ENCODE measurements at places on chromosomes 11 and 22.
A peak's percentile ranks its signal among the peaks of the same experiment; 100 is the strongest.

GRCh38 chr11:508956-509355 is 1.9 kb upstream of the RNH1 start:
- DNase-seq, result no peak

GRCh38 chr11:99352642-99353041 is 331.9 kb downstream of the CNTN5 start:
- DNase-seq, result no peak

GRCh38 chr11:31690041-31690440 is 121.1 kb downstream of the PAX6 start:
- no peak for DNase-seq

DNA sequence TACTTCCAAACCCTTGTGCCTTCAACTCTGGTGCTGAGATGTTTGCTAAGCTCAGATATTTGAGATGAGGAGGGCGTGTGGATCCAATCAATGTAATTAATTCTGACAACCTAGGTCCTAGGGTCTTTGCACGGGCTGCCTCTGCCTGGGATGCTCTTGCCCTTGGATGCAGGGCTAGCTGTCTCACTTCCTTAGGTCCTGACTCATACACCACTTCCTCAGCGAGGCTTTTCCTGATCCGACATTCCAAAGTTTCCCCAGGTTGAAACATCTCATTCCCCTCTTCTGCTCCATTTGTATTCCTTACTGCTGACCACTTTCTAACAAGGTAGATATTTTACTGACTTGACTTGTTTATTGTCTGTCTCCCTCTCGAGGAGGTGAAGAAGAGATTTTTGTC is 43.0 kb upstream of the NTM start:
- DNase-seq, result no peak

- no peak for DNase-seq
Observed at GRCh38 chr11:17496406-17496805, 19.8 kb upstream of the ABCC8 start.

- DNase-seq, result no peak
Observed at GRCh38 chr22:37479196-37479595, 7.0 kb downstream of the MFNG start.

DNA sequence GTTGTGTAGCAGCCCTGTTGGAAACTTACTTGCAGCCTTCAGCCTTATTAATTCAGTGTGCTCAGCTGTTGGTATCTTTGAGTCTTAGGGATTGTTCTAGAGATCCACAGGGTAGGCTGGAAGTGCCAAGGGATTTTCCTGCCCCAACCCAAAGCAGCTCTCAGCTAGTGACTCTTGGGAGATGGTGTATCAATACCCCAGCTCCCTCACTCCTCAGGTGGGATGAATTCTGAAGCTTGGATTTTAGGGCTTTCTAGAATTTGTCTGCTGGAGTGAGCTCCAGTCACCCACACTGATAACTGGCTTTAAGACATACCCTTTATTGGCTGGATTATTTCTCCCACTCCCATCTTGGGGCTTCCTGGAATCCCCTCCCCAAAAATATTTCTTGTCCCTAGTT is 493.0 kb downstream of the MN1 start:
- no peak for DNase-seq

GRCh38 chr11:35145271-35145670 is 6.3 kb downstream of the CD44 start:
- peak; percentile 65 for DNase-seq

- DNase-seq, result no peak
Observed at GRCh38 chr22:45476814-45477213, 25.9 kb upstream of the FBLN1 start.

- DNase-seq, result no peak
Observed at GRCh38 chr11:77656362-77656761, 18.8 kb upstream of the CLNS1A start.

GRCh38 chr11:100808904-100809491 is 121.9 kb downstream of the ARHGAP42 start:
- DNase-seq, result no peak

GRCh38 chr11:2380807-2381350 is 3.8 kb downstream of the CD81 start:
- no peak for DNase-seq

DNA sequence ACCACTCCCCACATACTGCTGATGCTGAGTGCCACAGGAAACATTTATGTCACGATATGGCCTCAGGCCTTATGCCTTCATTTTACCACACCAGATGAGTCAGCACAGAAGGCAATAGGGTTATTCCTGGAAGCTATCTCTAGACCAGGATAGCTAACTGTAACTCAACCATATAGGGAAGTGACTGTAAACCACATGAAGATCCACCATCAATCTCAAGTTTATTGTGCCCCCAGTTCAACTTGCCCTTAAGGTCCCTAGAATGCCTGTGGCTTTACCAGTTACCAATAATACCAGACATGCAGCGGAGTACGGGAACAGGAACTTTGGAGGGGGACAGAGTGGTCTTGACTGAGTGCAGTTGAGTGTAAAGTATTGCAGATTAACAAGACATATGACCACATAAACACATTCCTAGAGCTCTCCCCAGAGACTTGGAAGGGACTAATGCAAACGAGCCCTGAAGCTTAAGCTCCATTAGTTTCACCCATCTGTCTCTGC is 180.9 kb downstream of the KIF18A start:
- DNase-seq, result no peak

DNA sequence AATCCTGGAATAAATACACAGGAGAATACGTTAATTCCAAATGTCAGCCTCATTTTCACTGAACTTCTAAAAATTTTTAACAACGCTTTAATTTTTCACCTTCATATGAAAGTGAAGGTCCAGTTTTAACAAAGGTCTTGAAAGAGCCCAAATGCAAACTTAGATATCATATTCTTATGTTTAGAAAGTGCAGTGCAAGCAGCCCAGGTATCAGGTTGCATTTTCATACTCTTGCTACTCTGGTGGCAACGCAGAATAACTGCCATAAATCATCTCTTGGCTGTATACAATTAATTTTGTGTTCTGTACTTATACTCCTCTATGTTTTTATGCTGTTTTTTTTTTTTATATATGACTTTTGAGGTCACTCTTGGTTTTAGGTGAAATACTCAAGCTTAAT is 496.7 kb upstream of the ARHGAP42 start:
- no peak for DNase-seq

GRCh38 chr11:7332962-7333361 is 81.3 kb downstream of the SYT9 start:
- no peak for DNase-seq

DNA sequence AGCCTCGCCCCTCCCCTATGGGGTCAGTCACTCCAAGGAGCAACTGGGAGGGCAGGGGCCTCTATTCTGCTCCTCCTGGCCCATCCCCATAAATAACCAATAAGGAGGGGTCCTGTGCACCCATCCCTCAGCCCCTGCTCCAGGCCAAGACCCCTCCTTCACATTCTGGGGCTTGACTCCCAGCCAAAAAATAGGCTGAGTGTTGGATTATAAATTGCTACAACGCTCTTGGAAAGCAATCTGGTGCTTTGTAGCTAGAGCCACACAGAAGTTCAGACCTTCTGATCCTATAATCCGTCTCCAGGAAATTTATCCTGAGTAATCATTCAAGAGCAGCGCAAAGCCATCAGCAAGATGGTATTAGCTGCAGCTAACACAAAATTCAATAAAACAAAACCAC is 42.5 kb downstream of the ABCC8 start:
- DNase-seq, result no peak

GRCh38 chr11:109422870-109423465 is 978 bp downstream of the C11orf87 start:
- DNase-seq, result no peak

GRCh38 chr11:63583357-63583677 is 20.1 kb upstream of the PLAAT2 start:
- DNase-seq, result no peak

- no peak for DNase-seq
Observed at GRCh38 chr11:75280770-75281468, 40.3 kb downstream of the TPBGL start.

DNA sequence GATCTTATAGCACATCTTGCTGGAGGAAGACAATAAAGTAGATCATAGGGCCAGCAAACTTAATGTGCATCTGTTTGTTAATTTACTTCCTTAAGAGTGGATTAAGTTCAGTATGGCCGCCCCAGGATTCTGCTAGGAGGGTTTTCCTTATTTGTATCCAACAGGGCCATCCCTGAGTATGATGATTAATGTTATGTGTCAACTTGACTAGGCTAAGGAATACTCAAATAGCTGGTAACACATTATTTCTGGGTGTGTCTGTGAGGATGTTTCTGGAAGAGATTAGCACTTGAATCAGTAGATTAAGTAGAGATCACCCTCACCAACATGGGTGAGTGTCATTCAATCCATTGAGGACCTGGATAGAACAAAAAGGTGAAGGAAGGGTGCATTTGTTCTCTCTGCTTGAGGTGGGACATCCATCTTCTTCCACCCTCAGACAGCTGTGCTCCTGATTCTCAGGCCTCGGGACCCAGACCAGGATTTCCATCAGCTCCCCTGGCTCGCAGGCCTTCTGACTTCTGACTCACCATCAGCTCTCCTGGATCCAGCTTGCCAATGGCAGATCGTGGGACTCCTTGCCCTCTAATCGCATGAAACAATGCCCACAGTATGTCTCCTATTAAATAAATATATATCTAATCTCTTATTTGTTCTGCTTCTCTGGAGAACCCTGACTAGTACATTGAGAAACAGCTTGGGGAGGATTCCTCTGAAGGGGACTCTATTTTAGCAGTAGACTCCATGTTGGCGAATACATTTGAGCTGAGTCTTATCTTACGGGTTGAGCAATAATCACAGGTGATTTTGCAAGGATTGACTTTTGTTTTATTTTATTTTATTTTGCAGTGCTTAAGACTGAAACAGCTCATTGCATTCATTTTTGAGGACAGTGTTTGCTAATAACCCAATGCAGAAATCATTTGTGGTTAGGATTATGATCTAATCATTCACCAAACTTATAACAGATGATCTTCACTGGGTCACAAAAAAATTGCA is 9.0 kb upstream of the ZBTB44 start:
- no peak for DNase-seq

GRCh38 chr11:67418476-67419281 is 3.2 kb downstream of the CARNS1 start:
- no peak for DNase-seq

- DNase-seq, result no peak
Observed at GRCh38 chr11:10824888-10825287, 16.2 kb upstream of the EIF4G2 start.

DNA sequence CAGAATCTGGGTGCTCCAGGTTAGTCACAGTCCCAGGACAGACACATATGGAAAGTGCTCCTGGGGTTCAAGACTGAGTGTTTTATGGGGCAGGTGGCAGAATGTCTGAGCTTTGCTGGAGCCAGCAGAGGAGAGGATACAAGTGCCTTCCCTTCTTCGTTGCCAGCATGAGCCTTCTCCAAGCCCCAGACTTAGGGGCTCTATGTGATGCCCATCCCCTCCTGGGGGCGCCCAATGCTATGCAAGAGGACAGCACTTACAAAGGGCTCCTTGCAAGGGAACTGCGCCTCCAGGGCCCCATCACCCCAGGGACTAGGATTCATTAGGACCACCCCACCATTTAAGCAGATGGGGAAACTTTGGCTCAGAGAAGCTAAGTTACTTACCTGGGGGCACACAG is 581.9 kb downstream of the BUD13 start:
- DNase-seq, result no peak

- DNase-seq, result no peak
Observed at GRCh38 chr11:33630936-33631748, 69.5 kb downstream of the C11orf91 start.

DNA sequence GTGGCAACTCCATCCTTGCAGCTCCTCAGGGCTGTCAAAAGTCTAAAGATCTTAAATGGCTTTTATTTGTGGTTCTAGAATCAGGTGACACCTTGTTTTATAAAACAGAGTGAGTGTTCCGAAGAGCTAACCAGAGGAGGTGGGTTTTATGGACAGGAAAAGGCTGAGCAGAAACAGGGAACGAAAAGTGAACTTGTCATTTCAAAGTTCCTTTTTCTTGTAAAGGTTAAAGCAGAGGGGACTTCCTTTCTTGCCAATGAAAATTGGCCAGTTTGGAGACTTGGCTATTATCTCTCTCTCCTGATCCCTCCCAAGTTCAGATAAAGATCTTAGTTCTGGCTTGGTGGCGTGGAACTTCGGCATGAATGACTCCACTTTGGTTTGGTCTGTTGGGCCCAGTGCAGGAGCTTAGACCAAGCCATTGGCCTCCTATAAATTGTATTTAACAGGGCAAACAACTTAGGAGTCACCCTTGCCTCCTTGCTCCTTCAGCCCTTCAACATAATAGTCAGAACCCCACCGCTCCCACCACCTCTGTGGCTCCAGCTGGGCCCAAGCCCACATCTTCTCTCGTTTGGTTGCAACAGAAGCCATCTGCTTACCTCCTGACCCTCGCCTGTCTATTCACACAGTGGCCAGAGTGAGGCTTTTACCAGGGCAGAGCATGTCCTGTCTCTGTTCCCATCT is 102.4 kb upstream of the THY1 start:
- DNase-seq, result no peak

DNA sequence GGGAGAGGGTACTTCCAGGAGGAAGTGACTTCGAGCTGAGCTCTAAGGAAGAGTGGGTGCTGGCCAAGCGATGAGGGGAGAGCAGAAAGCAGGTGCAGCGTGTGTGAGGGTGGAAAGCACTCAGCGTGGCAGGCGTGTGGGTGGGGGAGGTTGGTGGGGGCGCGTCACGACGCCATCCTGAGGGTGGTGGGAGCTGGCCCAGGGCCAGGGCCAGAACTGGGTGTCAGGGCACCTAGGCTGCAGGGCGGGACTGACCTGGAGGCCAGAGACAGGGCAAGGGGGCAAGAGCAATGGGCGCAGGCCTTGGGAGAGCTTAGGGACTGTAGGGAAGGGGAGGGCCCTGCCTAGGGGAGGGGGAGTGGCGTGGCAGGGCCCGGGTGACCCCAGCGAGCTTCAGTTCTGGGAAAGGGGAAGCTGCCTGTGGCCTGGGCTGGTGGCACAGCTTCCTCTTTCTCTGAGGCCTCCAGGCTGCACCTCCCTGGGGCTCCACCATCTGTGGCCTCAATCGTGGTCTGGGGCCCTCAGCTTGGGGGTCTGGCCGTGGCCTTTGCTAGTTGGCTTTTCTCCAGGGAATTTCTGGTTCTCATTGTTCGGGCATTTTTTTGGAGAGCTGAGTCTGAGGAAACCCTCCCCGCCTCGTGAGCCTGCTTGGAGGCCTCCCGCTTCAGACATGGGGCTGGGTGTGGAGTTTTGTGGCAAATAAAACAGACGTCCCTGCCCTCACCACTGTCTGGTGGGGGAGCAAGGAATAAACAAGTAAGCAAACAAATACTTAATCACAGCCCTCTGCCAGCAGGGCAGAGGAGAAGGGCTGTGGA is 8.9 kb downstream of the RELT start:
- no peak for DNase-seq

DNA sequence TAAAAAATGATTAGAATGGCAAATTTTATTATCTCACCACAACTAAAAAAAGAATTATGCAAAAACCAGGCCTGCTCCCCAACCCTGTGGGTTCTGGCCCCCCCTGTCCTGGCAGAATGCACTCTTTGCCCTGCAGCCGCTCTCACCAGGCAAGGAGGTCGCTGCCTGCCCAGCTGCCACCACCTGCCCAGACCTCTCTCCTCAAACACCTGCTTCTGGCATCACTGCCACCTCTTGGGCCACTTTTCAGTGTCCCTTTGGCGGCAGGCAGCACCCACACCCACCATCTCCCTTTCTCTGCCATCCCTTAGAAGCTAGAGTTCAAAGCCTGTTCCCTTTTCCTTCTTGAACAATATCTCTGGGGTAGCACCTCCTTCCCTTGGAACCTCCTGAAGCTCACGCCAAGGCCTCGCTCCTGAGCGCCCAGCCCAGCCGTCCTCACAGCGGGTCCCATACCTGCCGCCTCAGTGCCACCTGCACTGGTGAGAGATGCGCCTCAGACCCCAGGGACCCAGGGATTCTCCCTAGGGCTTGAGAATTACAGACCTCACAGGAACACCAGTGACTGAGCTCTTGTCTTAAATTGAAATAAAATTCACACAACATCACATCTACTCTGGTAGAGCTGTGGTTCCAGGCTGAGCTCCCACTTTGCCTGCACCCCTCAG is 44.6 kb downstream of the SGSM3 start:
- no peak for DNase-seq

Measured in stimulated activated CD8-positive, alpha-beta memory T cell treated with anti-CD3 and anti-CD28 coated beads, Interleukin-7, amount 100 ng/mL, for 48 hours (primary cell).